Posterior vena cava (tissue), 2 donors: ENCODE measurements at places on chromosomes 11 and 22. TPM values are rescaled to one million over a fixed set of nuclear protein-coding genes. Genes with fewer than 3 reads are reported as not detected.
A peak's percentile ranks its signal among the peaks of the same experiment; 100 is the strongest.

SCGB1A1 gene
- total RNA-seq: not detected

UCP2 gene
- 22.8 TPM for total RNA-seq

STX5 gene
- total RNA-seq: 34.0 TPM

TBX10 gene
- not detected for total RNA-seq

VSIG2 gene
- 1.2 TPM for total RNA-seq

MS4A15 gene
- total RNA-seq: not detected

MYBPC3 gene
- total RNA-seq: 0.19 TPM

POGLUT3 gene
- 59.8 TPM for total RNA-seq

RASGRP2 gene
- 41.3 TPM for total RNA-seq

P2RX6 gene
- total RNA-seq: 0.19 TPM

RBM14 gene
- total RNA-seq: 51.7 TPM

CDC45 gene
- 1.7 TPM for total RNA-seq

GRCh38 chr11:96052921-96053651 lies 129.2 kb upstream of the MTMR2 start:
- no peak for DNase-seq

DNA sequence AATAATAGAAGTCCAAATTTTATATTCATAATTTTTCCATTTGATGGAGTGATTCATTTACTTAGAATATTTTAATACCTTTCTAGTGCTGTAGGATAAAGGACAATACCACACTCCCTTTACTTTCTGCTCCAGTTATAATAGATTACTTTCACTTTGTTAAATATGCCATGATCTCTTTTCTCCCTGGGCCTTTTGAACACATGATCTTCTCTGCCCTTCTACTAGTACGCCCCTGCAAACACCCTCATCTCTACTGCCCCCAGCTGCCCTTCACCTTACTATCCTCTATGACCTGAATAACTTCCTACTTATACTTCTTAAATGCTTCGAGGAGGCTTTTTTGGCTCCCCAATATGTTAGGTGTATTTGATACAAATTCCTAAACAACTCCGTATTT lies 177.3 kb downstream of the GUCY1A2 start:
- DNase-seq: no peak

- DNase-seq: no peak
Measured at GRCh38 chr11:120147094-120147949, 9.4 kb upstream of the TRIM29 start.

DNA sequence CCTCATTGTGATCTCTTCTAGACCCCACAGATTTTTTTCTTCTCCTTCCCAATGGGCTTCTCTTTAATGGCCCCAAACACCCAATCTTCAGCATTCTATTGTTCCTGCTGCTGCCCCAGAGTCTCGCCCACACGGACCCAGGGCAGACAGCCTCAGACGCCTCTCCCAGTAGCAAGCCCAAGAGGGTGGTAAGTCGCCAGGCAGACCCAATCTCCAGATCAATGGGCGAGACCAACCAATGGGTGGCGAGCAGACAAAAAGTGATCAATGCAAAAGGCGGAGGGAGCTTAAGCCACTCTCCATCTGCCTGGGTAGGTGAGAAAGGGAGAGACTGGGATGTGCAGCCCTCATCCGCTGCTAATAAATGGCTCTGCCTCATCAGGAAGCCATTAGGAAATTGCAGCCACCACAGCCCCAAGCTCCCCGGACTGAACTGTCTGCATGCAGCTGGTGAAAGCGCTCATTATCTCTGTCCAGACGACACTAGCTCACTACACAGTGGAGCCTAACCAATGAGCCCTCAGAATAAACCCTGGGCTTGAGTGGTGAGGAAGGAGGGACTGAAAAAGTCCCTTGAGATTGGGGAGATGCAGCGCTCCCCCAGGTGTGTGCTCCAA lies 81.8 kb downstream of the ETS1 start:
- no peak for DNase-seq

- no peak for DNase-seq
Measured at GRCh38 chr11:57380975-57381374, at the start of gene PRG3. TSS of gene PRG3 (minus strand) at chr11:57381150. CDS start at chr11:57380708, 442 bp downstream.

DNA sequence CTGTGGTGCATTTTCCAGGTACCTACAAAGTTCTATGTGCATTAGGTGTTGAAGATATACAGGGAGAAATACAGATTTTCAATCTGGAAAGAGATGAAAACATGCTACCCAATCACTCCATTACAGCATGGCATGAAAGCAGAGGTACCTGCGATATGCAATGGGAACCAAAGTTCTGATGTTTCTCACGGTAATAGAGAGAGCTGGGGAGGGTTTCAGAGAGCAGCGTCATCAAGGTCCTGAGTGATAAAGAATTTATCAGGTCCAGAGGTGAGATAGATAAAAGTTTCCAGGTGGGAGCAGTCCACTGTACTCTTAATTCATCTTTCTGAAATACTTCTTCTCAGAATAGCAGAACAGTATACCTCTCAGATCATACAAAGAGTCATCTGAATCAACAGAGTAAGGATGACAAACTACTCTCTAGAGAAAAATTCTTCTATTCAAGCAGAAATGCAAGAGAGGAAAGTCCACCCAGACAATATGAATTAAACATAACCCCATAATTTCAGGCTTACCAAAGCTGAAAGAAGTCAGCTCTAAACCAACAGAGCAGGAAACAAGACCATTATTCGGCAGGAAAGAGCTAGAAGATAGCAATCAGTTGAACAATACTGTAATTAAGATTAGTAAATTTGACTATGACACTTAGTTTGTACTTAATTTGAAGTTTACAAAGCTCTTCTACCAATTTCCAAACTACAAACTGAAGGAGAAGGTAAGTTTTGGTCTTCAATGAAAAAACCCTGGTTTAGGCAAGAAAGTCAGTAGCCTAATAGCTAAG lies 12.8 kb downstream of the CTSC start:
- DNase-seq: no peak

GRCh38 chr11:117769533-117769932 lies 27.5 kb downstream of the DSCAML1 start:
- no peak for DNase-seq

GRCh38 chr11:94650756-94651155 lies 83.6 kb downstream of the PIWIL4 start:
- DNase-seq: peak; percentile 91

- DNase-seq: peak; percentile 49
Measured at GRCh38 chr22:49718396-49718795, 109.3 kb downstream of the BRD1 start.

DNA sequence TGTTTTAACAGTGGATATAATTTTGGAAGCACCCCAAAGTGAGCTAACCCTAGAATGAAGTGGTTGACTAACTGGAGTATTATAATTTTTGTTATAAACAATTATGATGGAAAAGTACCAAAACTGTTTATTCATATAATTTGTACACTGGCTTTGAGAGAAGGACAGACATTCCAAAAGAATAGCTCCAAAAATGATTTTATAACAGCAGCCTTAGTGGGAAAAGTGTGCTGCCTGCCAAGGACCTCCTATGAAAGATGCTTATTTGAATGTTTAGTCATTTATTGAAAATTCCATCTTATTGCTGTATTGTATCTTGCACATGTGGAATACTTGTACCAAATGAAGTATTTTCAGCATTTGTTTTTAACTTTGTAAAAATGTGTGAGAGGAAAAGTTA lies 169.8 kb downstream of the GUCY1A2 start:
- no peak for DNase-seq

DNA sequence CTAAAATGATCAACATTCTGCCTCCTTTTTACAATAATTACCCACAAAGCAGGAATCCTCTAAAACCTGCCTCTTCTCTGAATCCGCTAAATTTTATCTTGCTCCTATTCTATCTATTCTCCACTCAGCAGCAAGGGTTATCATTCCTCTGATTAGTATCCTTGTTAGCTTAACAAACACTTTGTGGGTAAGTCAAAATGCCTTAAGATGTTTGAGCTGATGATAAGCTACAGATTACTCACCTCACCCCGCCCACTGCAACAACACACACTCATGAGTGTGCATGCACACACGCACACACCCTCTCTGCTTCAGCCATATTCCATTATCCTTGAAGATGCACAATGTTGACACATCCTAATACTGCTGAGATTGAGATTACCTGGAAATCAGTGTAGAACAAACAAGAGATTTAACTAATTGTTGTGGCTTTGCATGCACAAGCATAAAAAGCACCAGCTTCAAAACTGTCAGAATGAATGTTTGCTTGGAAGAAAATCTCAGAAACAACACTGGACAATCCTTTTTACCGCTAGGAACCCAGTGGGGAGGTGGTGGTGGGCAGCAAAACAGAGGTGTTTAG lies 130.9 kb downstream of the BBOX1 start:
- no peak for DNase-seq

GRCh38 chr11:6417907-6418556 lies 862 bp downstream of the APBB1 start:
- DNase-seq: no peak

DNA sequence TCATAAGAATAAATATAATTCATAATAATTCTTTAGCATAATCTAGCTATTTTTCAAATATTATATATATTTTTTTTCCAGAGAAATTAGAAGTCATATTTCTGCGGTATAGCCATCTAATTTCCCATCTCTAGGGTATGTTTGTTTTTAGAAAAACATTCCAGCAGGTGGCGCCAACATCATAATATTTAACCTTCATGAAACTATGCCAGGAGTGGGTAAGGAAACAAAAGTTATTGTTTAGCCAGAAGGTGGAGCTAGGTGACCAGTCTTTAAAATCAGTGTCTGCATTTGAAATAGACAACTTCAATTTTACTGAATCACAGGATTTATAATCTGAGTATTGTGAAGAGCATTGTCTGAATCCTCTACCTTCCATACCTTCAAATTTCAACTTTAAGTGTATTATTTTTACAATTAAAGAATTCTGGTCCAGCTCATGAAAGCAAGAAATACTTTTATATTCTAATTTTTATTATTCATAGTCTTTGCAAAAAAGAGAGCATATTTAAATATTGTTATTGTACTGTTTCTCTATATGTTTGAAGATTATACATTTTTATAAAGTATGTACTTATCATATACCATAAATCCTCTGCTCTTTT lies 15.7 kb upstream of the CCDC179 start:
- no peak for DNase-seq

- DNase-seq: no peak
Measured at GRCh38 chr11:121872356-121872755, 243.7 kb downstream of the BLID start.

GRCh38 chr11:105244160-105244825 lies 104.7 kb upstream of the CARD18 start:
- no peak for DNase-seq

GRCh38 chr11:74685905-74686304 lies 45.3 kb downstream of the CHRDL2 start:
- peak; percentile 76 for DNase-seq

DNA sequence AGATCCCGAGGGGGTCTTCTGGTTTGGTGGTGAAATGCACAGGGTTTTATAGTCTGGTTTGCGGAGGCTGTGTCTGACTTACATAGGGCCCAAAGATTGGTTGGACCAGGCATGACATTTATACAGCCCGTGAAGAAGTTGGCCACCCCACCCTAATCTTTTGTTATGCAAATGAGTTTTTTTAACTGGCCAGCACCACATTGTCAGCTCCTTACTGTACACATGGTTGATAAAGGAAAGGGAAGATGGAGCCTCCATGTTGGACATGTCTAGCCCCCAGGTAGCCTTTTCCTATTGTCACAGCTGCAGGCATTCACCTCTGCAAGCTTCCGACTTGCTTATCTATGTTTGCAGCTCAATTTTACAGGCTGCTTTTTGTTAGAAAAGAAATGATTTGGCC lies 70.1 kb downstream of the WT1 start:
- no peak for DNase-seq

- DNase-seq: no peak
Measured at GRCh38 chr11:1847926-1848639, 4.8 kb upstream of the LSP1 start.

DNA sequence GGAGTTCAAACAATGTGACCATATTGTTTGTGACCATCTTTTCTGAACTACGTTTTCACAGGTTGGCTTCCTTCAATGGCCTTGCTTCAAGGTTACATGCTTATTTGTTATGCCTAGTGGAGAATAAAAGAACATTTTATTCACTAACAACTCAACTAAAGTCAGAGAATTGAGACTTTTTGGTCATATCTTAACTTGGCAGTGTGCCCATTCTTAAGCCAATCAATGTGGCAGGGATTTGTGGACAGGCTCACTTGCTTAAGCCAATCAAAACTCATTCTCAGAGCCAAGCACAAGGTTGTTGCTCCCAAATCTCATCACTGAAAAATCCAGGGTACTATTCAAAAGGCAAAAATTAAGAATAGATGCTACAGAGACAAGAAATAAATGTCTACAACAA lies 455.8 kb upstream of the FAT3 start:
- DNase-seq: no peak

DNA sequence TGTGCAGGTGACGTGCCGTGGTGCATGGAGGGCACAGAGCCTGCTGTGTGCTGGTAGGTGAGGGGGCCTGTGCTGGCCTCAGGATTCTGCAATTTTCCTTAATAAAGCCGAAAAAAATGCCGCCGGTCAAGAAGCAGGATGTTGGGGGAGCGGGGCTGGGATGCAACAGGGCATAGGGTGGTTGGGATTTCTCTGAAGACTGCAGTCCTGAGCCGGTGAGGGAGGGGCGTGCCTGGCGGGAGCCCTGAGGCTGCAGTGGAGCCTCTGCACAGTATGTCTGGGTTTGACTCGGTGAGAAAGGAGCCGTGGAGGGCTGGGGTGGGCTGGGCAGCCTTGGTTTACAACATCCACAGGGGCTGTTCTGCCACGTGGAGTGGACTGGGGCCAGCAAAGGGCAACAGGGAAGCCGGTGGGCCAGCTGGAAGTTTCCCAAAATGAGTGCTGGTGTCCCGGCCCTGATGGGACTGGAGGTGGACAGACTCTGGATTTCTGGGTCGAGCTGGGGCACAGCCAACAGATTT lies 1.3 kb downstream of the CDHR5 start:
- no peak for DNase-seq

- DNase-seq: peak; percentile 83
Measured at GRCh38 chr11:1628506-1629325, 859 bp upstream of the KRTAP5-5 start.

- DNase-seq: peak; percentile 81
Measured at GRCh38 chr22:27775758-27776649, 25.6 kb downstream of the MN1 start.

DNA sequence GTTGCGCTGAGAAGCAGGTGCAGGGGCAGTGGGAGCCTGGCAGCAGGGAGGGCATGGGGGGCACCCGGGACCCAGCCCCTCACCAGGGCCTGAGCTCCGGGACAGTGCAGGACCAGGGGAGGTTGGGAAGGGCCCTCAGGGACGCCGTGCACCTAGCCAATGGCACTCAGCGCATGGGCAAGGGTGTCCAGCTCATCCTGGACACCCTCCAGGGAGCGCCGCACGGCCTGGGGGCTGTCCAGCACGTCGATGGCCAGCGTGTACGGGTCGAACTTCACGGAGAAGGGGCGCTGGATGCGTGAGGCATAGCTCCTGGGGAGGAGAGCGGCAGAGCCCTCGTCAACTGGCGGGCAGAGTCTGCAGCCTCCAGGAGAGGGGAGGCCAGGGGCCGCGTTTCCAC lies 3.1 kb upstream of the INS start:
- DNase-seq: no peak
